Daoy (cell line): ENCODE measurements at places on chromosomes 3 and 15. TPM values are rescaled to one million over a fixed set of nuclear protein-coding genes. Genes with fewer than 3 reads are reported as not detected.

IGSF11 gene
- 0.06 and 0.11 TPM in 2 replicates for total RNA-seq

- no peak for DNase-seq
Observed at GRCh38 chr15:32652178-32652577, 10.7 kb downstream of the SCG5 start.

DNA sequence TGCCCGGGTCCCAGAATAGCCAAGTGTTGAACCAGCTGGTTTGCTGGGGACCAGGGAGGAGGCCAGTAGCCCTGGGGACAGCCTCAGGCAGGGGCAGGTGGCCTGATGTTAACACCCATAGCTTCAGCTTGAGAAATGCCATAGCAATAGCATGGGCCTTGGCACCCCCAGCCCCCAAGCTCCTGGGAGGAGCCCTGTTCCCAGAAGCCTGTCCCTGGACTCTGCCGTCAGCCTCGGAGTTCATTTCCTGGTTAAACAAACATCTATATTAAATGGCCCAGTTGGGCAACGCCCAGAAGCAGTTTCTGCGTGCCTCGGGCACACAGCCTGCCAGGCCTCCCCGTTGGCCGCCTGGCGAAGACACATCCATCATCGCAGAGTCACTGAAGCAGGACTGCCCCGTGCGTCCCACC lies 58.2 kb downstream of the FGD5 start:
- peak; percentile 72 for DNase-seq

DNA sequence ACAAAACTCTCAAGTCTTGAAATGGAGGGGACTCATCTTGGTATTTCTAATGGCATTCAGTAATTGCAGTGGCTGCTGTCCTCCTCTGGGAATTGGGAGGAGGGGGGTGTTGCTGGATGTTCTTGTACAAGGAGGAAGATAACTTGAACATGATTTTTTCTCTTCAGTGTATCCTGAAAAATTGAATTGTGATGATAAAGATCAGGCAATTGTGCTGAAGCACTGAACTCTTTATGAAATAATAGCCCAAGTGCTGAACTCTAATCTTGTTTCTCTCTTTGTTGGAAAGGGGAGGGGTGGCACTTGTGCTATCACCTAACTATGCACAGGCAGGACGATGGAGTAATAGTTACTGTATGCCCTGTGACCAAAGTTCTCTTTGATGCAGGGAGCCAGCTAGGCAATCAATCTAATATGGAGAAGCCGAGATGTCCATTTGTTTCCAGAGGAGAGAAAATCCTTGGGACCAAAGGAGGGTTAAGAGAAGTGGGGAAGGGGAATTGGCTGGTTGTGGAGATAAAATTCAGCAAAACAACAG lies 68.1 kb upstream of the ATP2C1 start:
- no peak for DNase-seq
